ENCODE measurements at places on chromosomes 1 and 21.

DNA sequence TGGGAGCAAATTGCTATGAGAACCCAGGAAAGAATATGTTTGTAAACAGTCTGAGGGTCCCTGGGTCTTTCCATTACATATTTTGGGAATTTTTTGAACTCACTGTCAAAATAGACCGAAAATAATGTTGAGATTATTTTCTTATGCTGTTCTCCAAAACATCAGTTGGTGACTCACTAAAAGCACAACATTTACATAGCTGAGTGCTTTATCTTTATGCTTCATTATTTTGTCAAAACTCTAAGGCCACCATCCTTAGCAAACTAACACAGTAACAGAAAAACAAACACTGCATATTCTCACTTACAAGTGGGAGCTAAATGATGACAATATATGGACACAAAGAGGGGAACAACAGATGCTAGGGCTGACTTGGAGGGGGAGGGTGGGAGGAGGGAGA is 459.3 kb downstream of the ADGRL2 start:
- no peak for DNase-seq

DNA sequence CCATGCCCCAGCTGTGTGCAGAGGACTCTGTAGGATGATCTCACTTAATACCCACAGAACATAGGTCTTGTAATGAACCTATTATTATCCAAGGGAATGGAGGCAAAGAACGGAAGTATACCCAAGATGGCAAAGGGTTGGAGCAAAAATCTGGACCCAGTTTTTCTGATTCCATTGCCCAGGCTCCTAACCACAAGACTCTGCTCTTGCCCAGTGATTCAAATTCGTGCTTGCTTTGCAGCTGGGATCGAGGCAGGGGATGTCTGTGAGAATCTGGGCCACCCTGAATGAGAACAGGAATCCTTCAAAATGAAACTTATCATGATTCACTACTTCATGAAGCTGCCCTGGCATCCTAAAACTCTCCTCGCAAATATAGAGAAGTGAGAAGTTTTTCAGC is 97.5 kb upstream of the KCNJ6 start:
- DNase-seq, result no peak

- DNase-seq, result no peak
These were observed 30.5 kb upstream of the CAMSAP2 start for GRCh38 chr1:200708161-200708560.

GRCh38 chr1:29105822-29106221 is 17.9 kb downstream of the TMEM200B start:
- DNase-seq, result no peak

Measured in caudate nucleus (tissue), 63 donors.